Coronary artery (tissue), 2 donors: ENCODE measurements at places on chromosomes 6 and 20.

- DNase-seq = no peak
Measured at GRCh38 chr20:626579-626978, 16.5 kb upstream of the TCF15 start.

DNA sequence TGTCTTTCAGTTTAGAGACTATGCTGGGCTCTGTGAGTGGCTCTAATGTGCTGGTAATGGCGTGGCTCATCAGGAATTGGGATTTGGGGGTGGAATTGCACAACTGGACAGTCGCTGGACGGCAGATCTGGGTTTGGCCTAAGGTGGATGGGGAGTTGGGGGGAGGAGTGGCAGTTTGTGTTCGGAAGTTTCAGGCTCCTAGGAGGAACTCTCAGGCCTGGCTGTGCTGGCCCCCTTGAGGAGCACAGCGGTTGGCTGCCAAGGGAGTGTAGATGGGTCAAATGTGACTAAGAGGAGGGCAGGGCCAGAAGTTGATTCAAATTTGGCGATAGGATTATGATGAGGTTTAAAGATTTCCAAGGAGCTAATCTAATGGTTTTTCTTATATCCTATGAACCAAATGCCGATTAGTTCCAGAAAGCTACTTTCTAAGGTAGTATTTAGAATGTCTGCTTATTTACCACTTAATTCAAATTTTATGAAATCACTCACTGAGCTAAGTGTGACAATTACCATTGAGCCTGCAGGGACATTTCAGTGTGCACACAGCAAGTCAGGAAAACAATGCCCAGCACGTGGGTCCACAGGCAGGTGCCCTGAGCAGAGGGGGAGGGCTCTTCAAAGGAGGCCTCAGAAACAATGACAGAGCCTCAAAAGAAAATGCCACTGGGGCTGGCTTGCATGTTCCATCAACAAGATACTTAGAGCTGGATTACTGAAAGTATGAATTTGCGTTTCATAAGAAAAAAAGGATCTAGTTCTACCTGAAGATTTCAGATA, 111.0 kb downstream of the GJA10 start:
- DNase-seq = no peak

- no peak for DNase-seq
Measured at GRCh38 chr20:43702502-43702901, 24.3 kb downstream of the GTSF1L start.

GRCh38 chr6:40957616-40958492, 81.2 kb downstream of the UNC5CL start:
- no peak for DNase-seq

GRCh38 chr6:164276211-164276610, 861.7 kb downstream of the QKI start:
- no peak for DNase-seq
